Foreskin keratinocyte (primary cell): ENCODE measurements at places on chromosomes 1 and 21. TPM values are rescaled to one million over a fixed set of nuclear protein-coding genes. Genes with fewer than 3 reads are reported as not detected.

DNA sequence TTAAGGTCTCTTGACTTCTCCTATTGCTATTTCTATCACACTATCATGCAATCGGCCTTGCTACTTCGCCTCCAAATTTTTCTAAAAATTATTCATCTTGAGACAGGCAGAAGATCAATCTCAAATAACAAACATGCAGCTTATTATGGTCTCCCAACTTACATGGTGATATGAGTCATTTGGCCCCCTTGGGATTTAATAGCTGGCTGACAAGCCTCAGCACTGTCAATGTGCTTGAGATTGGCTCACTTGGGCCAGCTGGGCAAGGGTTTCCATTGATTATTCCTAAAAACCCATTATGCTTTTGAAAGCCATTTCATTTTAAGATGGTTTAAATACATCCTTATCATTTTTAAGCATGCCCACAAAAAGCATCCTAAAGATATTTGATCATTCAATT, 224.5 kb upstream of the NFIA start:
- no peak for DNase-seq

GRCh38 chr1:228284521-228284920, 76.7 kb downstream of the OBSCN start:
- DNase-seq, result no peak

GRCh38 chr1:30920827-30921226, 12.3 kb upstream of the SDC3 start:
- no peak for DNase-seq

The SEC16B gene
- 0.35 and 1.1 TPM in 2 replicates for total RNA-seq

The PLEKHA6 gene
- 4.4 and 6.0 TPM in 2 replicates for total RNA-seq

The SLC25A34 gene
- total RNA-seq, result 0.35 and 0.44 TPM in 2 replicates
